ENCODE measurements at places on chromosomes 13 and 19.

DNA sequence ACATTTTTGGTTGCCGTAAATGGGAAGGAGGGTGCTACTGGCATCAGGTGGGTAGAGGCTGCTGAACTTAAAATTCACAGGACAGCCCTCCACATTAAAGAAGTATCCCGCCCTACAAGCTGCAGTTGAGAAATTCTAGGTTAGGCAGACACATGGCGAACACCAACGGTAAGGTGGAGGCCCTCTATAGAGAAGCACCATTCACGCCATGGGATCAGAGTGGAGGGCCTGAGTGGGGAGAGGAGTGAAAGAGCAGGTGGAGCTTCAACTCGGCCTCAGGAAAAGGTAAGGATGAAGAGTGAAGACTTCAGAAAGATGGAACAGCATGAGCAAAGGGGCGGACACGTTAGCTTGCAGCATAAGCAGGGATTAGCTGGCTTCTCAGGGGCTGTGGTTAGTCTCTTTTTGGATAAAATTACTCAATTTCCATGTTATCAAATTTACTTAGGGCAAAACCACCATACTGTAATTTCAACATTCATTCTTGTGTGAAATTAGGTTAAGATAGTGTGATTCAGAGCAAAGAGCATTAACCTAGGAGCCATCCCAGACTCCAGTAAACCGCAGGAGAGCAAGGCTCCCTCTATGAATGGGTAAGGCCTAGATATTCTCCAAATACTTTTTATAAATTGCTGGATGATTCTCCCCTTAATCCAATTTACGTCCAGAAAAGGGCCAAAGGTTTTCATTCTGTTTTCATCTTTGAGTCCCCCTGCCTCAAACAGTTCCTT, 1.2 kb downstream of the EEF1AKMT1 start:
- no peak for DNase-seq

DNA sequence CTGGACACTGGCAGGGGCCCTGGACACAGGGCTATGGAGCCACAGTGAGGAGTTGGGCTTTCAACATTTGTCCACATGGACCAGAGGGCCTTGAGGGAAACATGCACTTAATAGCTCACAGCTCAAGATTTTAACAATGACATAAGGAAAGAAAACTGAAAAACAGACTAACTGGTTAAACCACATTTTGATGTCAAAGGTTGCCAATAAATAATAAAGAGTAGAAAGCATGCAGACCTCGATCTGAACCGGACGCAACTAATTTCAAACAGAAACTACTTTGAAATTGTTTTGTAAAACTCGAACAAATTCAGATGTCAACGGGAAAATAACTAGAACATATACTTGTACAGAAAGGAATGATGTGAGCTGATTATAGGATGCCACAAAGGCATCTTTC, 15.5 kb upstream of the ZNF888 start:
- DNase-seq = no peak

GRCh38 chr13:76934671-76935070, 13.6 kb upstream of the ACOD1 start:
- DNase-seq = no peak

GRCh38 chr19:40571005-40571318, 5.7 kb upstream of the SHKBP1 start:
- DNase-seq = no peak

GRCh38 chr19:46141421-46141820, 6.6 kb upstream of the IGFL2 start:
- no peak for DNase-seq

- no peak for DNase-seq
These were observed 22.7 kb downstream of the VRK3 start for GRCh38 chr19:50002386-50002960.

DNA sequence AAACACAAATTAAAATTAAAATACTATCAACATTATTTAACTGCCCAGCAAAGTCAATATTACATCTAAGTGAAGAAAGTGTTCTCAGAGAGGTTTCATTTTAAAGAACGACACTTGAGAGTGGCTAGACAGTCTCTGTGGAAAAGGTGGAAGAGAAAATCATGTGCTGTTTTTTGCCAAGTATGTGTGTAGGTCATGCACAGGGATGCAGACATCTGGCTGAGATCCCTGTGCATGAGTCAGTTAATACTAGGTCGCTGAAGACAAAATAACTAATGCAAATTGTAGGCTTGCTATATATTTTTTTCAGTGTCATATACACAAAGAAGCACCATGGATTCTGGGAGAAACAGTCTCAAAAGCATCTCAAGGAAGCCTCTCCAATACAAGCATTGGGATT, 44.3 kb upstream of the ENOX1 start:
- no peak for DNase-seq

- no peak for DNase-seq
These were observed 11.1 kb upstream of the OLFM4 start for GRCh38 chr13:53017433-53017970.

DNA sequence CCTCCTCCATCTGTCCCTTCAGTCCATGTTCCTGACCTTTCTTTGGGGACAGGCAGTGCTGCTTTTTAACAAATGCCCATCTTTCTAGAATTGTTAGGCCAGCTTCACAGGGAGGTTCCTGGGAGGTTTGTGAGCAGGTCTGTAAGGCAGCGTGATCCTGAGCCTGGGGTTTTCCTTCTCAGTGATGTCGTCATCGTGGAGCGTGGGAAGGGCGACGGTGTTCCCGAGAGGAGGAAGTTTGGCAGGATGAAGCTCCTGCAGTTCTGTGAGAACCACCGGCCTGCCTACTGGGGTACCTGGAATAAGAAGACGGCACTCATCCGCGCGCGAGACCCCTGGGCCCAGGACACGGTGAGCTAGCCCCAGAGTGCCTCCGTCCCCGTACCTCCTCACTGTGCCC, 26.8 kb downstream of the CHAF1A start:
- DNase-seq = no peak

DNA sequence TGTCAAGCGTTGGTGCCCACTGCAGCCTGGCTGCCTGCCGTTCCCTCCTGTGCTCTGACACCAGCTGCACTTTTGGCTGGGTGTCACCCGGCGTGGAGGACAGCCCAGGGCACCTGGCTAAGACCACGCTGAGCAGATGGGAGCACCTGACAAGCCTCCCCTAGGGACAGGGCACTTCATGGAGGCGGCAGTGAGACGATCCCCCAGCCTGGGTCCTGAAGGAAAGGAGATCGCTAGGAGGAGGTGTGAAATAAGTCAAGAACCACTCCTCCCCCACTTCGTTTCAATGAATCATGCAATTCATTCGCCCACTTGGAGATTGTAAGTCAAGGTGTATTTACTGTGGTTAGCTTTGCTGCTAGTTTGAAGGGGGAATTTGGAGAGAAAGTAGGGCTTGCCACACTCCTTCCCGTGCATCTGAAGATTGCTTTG, 38.8 kb downstream of the VSTM2B start:
- DNase-seq = no peak

GRCh38 chr13:41465898-41466320, 8.6 kb downstream of the RGCC start:
- no peak for DNase-seq

GRCh38 chr19:45990113-45990728, 5.0 kb upstream of the CCDC61 start:
- DNase-seq = no peak

DNA sequence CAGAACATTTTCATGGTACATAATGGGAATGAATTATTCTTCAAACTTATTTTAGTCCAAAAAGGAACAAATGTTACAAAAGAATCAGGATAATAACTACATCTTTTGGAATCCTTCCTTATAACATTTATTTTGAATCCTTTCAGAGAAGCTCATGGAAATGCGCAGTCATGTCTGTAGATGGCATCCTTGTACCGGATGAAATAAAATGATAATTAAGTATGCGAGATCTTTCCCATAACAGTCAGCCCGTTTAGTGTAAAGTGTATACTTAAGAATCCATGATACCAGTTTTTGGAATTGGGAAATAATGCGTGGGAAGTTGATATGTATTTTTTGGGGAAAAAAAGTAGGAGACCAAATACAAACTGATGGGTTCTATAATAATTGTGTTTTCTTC, 418.8 kb downstream of the GPC5 start:
- peak; percentile 22 for DNase-seq
